ENCODE measurements at places on chromosomes 1 and 21.

DNA sequence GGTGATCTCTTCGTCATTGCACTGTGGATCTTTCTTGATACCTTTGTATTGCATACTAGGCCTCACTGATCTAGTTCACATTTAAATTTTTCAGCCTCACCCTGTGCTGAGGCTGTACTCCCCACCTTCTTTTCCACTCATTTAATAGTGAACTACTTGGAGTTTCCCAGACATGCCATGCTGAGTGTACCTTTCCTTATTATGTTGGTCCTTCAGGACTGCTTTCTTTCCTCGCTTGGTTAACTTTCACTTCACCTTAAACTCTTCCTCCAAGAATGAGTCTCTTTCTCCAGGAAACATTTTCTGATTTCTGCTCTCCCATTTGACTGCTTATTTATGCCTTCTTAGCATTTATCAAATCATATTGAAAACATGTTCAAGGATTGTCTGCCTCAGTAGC is 20.8 kb downstream of the RNF2 start:
- DNase-seq = peak; percentile 64

DNA sequence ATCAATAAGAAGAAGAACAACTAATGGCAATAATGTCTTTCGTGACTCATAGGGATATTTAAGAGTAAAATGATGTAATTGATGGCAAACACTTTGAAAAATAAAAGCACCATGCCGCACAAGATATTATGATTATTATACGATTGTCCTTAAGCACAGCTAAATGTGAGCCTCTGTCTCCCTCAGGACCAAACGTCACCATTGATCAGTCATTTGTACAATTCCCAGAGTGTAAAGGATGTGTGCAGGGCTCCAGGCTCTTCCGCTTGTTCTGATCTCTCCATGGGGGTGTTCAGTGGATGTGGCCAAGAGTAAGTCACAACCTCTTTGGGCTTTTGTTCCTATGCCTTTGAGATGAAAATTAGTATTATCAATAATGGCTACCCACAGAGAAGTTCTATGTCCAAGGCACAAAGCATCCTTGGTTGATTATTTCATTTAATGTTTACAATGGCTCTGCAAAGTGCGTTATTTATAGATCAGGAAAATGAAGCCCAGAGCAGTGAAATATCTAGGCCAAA is 17.7 kb upstream of the C1orf87 start:
- no peak for DNase-seq

DNA sequence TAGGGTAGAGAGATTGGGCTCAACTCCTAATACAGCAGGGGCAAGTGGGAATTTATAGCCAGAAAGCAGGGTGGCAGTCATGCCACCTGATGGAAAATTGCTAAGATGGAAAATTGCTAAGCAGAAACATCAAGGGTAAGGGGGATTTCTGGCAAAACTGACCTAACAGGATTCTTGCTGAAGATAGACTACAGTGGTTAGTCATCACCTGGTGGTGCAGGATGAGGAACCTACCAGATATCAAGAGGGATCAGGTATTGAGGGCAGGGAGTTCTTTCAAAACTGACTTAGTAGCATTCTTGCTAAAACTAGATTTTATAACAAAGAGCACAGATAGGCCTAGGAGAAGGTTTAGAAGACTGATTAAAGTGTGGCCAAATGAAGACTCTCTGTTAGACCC is 292.9 kb downstream of the PLPP3 start:
- no peak for DNase-seq

GRCh38 chr21:21614966-21615365 is 616.8 kb downstream of the NCAM2 start:
- no peak for DNase-seq

Data from kidney tubule cell (primary cell).